Stimulated activated CD8-positive, alpha-beta memory T cell treated with anti-CD3 and anti-CD28 coated beads, Interleukin-2, amount 100 ng/mL, for 48 hours (primary cell): ENCODE measurements at places on chromosomes 7 and 10.

DNA sequence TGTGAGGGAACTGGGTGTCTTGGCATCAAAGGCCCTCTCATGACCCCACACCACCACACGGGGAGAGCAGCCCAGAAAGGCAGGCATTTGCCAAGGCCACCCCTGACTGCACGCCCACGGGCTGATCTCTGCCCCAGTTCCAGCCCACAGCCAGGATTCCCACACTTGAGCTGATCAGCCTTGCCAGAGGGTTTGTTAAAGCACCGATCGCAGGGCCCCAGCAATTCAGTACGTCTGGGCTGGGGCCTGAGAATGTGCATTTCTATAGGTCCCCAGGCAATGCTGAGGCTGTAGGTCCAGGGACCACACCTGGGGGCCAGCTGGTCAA is 103.9 kb downstream of the TNS3 start:
- DNase-seq = no peak

DNA sequence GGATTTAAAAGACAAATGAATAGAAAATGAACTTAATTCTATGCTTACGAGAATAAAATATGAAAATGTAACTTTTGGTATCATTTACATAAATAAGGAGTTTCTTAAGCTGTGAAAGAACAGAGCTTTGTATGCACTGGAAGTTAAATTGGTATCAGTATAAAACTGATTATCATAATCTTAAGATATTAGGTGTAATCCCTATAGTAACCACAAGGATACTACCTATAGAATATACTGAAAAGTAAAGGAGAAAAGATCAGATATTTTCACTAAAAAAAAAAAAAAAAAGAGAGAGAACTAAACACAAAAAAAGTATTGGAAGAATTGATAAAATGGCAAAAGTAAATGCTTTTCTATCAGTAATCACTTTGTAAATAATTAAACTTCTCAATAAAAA is 100.1 kb downstream of the TWIST1 start:
- no peak for DNase-seq

GRCh38 chr7:33809228-33809627 is 96.1 kb upstream of the BMPER start:
- DNase-seq = no peak

DNA sequence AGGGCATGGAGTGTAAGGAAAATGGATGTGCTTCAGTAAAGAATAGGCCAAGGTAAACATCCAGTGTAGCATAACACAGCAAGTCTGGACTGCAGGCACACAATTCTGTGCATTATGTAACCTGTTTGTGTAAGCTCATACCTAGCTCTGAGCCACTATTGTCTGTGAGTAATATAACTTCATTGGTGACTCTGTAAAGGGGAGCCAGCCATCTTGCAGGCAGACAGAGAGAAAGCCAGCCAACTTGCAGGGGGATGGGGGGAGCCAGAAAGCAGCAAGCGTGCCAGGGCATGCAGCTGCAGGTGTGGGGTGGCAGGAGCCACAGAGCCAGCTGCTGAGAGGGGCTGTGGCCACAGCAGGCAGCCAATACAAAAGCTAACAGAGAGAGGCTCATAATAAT is 449.2 kb downstream of the IPMK start:
- no peak for DNase-seq

- no peak for DNase-seq
Measured at GRCh38 chr10:52621635-52622079, 150.9 kb downstream of the MBL2 start.

GRCh38 chr10:128086003-128086863 is 40.0 kb downstream of the MKI67 start:
- DNase-seq = no peak

DNA sequence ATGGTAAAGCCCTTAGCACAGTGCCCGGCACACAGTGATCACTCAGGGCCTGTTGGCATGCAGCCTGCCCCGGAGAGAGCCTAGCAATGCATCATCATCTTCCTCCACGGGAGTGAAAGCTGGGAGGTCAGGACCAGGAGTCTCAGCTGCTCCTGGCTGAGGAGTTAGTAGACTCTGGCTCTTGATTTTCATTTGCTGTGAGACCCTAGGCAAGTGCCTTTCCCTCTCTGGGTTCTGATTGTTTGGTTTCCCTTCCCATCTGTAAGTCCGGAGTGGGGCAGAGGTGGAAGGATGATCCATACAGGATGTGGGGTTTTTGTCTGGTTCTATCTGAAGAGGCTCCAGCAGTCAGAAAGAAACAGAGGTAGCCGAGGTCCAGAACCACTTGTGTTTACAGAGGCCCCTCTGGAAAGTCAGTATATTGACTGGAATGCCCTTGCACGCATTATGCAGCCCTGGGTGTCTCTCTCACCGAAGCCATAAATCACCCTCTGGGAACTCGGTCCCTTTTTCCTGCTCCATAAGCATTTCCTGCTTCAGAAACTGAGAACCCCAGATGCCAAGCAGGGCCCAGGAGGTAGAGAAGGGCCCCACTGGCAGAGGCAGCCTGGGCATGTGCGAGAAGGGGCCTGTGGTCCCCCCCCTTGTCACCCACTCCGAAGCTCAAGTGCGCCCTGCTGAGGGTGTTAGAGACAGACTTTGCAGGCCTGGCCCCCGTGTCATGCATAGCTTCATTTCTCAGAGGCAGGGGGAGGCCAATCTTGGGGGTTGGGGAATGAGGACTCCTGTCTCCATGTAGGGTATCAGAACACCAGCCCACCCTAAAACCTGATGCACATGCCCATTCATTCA is 8.5 kb downstream of the UNC5B start:
- DNase-seq = no peak

DNA sequence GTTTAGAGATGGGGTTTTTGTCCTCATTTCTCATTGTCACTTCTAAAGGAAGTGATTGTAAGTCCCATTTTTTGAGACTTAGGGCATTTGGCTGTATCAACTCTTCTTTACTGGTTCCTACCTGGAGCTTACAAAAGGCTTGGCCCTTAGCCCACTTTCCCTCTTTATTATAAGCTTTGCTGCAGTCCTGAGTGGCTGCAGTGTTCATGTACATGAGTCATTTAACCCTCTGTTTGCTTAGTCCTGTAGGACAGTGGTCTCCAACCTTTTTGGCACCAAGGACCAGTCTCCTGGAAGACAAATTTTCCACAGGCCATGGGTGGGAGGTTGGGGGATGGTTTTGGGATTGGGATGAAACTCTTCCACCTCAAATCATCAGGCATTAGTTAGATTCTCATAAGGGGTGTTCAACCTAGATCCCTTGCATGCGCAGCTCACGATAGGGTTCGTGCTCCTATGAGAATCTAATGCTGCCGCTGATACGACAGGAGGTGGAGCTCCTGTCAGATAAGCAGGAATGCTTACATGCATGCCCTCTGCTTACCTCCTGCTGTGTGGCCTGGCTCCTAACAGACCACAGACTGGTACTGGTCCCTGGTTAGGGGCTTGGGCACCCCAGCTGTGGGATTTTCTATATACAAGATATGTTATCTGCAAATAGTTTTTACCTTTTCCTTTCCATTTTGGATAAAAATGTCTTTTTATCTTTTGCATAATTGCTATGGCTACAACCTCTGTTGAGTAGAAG is 99.7 kb downstream of the CCSER2 start:
- no peak for DNase-seq

- no peak for DNase-seq
Measured at GRCh38 chr10:45452268-45452667, 78.3 kb downstream of the ALOX5 start.

DNA sequence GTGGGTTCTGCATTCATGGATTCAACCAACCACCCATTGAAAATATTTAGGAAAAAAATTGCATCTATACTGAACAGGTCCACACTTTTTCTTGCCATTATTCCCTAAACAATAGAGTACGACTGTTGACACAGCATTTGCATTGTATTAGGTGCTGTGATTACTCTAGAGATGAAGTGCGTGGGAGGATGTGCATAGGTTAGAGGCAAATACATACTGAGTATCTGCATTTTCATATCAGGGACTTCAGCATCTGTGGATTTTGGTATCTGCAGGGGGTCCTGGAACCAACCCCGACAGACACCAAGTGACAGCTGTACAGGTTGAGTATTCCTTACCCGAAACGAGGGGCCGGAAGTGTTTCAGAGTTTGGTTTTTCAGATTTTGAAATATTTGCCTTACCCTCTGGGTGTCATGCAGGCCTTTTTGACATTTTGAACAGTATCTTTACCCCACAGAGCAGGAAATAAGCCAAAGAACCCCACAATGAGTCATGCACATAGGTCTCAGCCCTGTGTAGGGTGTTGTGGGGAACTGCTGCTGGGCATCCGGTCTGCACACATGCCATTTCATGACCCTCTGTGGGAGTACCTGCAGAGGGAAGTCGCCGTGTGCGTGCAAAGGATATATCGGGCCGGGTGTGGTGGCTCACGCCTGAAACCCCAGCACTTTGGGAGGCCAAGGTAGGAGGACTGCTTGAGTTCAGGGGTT is 14.5 kb downstream of the NUDT5 start:
- peak; percentile 50 for DNase-seq
